Stimulated activated CD4-positive, alpha-beta T cell treated with anti-CD3 and anti-CD28 coated beads, TNF-alpha, amount 100 ng/mL, for 24 hours (primary cell): ENCODE measurements at places on chromosomes 2 and 18.

GRCh38 chr2:157685572-157685971, 56.9 kb upstream of the ACVR1C start:
- no peak for DNase-seq

GRCh38 chr2:17940091-17940630, 61.7 kb downstream of the KCNS3 start:
- no peak for DNase-seq

GRCh38 chr18:26205318-26205717, 20.9 kb upstream of the TAF4B start:
- DNase-seq: no peak

GRCh38 chr2:45826884-45827635, 175.6 kb downstream of the PRKCE start:
- no peak for DNase-seq

DNA sequence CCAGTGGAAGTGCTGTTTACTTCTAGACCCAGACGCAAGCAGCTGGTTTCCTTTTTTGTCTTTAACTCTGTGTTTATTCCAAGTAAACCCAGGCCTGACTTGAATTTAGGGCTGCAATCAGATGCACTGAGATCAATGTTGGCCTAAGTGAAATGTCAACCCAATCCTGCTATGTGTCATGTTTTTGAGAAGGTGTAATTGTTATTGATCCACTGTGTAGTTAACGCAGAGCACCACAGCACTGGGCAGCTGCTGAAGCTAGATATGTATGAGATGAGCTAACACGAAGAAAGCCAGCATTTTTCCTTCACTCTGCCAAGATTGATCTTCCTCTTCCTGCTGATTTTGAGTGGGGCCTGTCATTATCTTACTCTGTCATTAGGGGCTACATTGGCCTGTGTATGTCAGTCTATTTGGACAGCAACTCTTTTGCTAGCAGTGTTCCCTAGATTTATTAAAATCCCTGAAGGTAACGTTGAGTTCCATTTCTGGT, 18.9 kb upstream of the DLX1 start:
- DNase-seq: no peak

DNA sequence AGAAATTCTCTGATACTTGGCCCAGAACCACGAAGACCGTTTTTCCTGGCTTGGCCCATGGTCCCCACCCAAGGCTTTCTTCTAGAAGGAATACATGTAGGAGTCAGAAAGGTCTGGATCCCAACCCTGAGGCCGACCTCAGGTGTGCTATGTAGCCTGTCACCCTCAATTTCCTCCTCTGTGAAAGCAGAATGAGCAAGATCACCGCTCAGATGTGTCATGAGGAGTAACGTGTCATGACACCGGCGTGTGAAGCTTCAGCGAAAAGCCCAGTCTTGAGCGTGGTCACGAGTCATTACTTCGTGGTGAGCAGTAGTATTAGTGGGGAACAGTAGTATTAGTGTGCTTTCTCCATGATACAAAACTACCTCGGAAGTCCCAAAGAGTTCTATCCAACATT, 103.4 kb downstream of the ALPK2 start:
- DNase-seq: peak; percentile 71
